Cardiac ventricle fibroblast (primary cell): ENCODE measurements at places on chromosomes 7 and 10. TPM values are rescaled to one million over a fixed set of nuclear protein-coding genes. Genes with fewer than 3 reads are reported as not detected.

Gene MKLN1
- 21.8 and 22.2 TPM in 2 replicates for total RNA-seq

Gene TAS2R5
- 0.44 and 1.3 TPM in 2 replicates for total RNA-seq

Gene ZNF736
- total RNA-seq: 4.6 and 4.8 TPM in 2 replicates

Gene DDC
- total RNA-seq: 1.6 TPM in 1 of 2 replicates, not detected in the other

Gene C10orf62
- total RNA-seq: not detected in 2 replicates

Gene GIMAP4
- 0.54 and 0.56 TPM in 2 replicates for total RNA-seq

Gene PLEKHS1
- not detected in 2 replicates for total RNA-seq

Gene ARHGAP22
- total RNA-seq: 8.0 and 10.5 TPM in 2 replicates
